ENCODE measurements at places on chromosomes 1 and 21.

- no peak for DNase-seq
Measured at GRCh38 chr21:26499495-26499894, 73.6 kb downstream of the CYYR1 start.

DNA sequence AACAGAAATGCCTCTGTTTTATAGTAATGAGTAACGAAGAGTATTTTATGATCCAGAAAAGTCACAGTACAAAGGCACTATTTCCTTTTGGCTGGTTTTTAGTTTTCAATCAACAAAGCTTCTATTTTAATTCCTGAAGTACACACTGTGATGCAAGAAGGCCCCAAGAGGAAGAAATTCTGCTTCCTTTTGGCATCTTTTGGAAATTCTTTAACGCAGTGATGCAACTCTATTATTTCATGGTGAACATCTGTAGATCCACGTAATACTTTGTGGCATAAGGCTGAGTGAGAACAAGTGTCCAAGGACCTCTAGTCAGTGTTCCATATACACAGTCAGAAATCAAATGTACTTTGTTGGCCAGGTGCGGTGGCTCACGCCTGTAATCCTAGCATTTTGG lies 137.5 kb downstream of the TGFB2 start:
- no peak for DNase-seq

DNA sequence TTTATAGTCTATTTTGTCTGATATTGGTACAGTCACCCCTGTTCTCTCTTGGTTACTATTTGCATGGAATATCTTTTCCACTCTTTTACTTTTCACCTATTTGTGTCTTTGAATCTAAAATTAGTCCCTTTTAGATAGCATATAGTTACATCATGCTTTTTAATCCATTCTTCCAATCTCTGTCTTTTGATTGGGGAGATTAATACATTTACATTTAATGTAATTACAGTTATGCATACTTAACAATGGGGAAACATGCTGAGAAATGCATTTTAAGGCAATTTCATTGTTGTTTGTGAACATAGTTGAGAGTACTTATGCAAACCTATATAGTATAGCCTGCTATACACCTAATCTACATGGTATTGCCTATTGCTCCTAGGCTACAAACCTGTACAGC lies 48.4 kb upstream of the ATP6V1G3 start:
- DNase-seq: no peak

DNA sequence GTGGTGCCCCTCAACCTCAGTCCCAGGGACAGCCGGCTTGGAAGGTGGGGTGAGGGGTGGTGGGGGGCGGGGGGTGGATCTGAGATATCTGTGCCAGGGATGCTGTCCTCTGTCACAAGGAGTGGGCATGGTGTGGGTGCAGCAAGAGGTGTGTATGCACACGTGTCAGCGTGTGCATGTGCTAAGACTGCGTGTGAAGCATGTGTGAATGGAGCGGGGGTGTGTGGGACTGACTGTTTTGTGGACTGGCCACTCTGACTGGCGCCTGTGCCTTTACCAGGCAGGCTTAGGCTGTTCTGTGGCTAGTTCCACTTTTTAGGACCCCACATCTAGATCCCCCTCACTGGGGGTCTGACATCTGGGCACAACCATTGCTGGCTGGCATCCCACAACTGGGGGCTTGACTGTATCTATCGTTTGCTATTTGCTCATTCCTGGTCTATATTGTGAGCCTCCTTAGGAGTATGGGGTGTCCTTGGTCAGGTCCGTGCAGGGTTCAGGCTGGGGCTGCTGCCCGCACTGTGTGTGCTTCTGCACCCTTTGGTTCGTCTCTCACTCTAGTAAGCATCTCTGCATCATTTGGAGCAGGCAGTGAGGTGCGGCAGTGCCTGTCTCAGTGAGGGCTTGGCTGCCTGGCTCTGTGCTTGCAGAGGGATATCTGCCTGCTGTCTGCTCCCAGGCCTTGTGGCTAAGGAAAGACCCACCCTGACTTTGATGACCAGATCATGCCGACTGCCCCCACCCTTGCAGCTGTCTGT lies 1.9 kb downstream of the AMPD2 start:
- no peak for DNase-seq

- no peak for DNase-seq
Measured at GRCh38 chr1:21305900-21306189, 15.6 kb upstream of the ECE1 start.

DNA sequence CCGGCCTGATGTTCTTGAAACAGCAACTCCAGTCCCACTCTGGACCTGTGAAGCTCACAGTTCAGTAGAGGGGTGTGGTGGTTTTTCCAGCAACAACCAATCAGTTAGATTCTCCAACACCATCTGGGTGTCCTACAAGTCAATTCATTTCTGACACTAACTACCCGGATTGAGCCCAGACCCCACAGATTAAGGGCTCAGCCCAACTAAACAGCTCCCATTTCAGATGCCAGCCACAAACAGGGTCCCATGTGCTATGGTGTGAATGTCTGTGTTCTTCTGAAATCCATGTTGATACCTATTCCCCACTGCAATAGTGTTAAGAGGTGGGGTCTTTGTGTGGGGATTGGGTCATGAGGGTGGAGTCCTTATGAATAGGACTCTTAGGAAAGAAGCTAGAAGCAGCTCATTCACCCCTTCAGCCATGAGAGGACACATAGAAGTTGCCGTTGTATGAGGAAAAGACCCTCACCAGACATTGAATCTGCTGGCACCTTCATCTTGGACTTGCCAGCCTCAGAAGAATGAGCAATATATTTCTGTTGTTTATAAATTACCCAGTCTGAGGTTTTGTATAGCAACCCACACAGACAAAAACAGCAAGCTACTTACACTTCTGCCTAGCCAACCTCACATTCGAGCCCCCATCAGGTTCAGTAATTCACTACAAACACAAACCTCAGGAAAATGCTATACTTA lies 53.6 kb downstream of the IRF2BP2 start:
- DNase-seq: no peak

DNA sequence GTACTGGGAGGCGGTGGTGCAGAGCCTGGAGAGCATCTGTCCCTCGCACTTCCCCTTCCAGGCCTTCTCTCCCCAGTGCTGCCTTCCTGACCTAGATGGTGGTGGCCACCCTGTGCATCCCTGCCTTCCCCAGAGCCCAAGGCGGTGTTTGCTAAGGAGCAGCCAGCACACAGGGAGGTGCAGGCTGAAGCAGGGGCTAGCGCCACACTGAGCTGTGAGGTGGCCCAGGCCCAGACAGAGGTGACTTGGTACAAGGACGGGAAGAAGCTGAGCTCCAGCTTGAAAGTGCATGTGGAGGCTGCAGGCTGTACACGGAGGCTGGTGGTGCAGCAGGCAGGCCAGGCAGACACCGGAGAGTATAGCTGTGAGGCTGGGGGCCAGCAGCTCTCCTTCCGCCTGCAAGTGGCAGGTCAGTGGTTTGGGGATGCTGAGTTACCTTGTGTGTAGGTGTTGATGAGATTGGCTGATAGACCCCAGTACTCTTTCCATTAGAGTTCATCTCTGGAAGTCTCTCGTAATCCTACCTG lies 51.6 kb downstream of the OBSCN start:
- no peak for DNase-seq

DNA sequence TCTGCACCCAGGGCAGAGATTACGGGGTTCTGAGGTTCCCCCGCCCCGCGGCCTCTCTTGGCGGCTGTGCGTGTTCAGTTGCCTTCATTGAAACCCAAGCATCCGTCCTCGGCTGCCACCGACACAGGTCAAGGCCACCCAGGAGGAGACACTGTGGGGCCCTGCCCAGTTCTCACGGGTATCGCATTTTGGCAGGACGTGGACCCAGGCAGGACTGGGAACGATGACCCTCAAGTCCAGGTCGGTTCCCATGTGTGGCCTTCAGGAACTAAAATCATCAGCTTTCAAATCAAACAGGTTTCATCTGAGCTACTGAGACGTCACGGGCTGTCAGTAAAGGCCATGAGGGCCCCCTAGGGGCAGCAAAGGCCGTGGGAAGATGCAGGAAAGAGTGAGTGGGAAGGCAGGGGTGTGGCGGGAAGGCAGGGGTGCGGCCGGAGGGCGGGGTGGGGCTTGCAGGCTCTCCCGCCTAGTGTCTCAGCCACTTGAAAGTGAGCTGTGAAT lies 7.0 kb upstream of the C1orf174 start:
- no peak for DNase-seq

DNA sequence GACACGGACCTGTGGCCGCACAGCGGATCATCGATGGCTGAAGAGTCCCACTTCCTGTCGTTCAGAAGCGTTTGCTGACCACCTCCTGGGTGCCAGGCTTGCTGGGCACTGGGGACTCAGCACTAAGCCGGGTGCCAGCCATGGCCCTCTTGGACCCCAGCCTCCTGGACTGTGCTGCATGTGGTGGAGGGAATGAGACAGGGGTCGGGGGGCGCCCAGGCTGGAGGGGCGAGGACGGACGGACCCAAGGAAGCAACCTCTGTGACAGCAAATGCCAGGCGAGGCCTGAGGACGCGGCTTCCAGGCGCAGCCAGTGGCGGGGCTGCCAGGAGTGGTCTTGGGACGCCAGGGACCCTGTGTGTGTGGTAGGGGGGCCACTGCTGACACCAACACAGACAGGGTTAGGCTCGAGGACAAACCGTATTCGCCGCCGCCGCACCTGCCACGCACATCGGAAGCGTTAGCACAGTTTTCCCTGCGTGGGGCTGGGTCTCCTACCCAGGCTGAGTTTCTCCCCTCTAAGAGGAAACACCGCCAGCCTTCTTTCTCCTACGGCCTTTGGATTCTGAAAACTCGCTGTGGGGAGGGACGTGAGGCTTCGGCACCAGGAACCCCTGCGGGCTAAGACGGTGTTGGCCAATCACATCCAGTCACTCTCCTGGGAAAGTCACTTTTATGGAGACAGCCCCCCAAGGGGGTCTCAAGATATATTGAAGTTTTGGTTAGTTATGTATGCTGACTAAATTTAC lies 3.1 kb upstream of the MXRA8 start:
- DNase-seq: no peak

DNA sequence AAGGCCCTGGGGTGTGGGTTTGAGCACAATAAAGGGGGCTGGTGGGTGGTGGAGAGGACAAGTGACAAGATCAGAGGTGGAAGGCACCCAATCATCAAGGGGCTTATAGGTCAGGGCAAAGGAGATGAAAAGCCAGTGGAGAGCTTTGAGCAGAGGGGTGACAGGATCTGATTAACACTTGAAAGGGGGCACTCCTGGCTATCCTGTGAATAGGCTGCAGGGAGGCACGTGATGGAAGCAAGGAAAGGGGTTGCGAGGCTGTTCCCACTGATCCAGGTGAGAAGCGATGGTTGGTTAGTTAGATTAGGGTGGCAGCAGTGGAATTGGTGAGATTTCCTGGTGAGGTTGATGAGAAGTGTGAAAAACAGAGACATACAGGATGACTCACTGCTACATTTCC lies 80.6 kb downstream of the WLS start:
- no peak for DNase-seq

- no peak for DNase-seq
Measured at GRCh38 chr1:150552911-150553289, 3.7 kb downstream of the ADAMTSL4 start.

DNA sequence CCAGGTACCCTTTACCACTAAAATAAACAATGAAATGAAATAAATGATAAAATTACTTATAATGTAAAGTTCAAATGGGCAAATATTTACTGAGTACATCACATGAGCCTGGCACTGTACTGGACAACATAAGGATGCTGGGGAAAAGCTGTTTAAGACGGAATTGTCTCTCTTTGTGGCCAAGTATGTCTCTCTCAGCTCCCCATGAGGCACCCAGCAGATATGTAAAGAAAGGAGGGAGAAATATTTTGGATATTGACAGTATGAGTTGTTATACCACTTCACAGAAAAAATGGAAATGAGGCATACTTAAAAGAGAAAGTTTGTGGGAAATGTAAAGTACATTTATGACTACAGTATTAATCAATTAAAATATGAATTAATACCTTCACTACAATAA lies 1.0 kb upstream of the TNFSF4 start:
- no peak for DNase-seq

DNA sequence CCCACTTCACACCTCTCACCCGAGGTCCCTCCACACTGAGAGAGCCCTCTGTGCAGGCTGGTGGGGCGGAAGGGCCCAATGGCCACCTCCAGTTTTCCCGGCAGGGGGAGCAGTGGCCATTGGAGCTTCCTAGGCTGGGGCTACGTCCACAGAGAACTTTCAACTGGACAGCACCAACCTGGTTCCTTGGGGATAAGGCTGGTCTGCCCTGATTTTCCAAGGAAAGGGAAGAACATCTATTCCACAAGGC lies 20.3 kb upstream of the LAPTM5 start:
- no peak for DNase-seq

DNA sequence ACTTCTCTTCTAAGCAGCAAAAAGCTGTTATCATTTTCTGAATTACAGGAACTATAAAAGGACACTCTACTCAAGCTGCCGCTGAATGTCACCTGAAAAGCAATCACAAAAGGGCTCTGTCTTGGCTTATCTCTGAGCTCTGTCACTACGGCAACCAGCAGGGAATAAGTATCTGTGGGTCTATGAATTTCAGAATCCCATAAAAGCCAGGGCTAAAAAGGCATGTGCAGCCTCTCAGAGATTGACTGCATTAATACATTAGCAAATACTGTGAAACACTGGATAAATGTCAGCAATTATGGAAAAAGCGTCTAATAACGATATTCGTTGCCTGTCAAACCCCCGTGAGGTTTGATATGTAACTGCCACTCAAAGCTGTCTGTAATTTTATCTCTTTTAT lies 210.2 kb upstream of the DMRTA2 start:
- DNase-seq: no peak

- DNase-seq: no peak
Measured at GRCh38 chr1:7842517-7842916, 10.3 kb downstream of the UTS2 start.

DNA sequence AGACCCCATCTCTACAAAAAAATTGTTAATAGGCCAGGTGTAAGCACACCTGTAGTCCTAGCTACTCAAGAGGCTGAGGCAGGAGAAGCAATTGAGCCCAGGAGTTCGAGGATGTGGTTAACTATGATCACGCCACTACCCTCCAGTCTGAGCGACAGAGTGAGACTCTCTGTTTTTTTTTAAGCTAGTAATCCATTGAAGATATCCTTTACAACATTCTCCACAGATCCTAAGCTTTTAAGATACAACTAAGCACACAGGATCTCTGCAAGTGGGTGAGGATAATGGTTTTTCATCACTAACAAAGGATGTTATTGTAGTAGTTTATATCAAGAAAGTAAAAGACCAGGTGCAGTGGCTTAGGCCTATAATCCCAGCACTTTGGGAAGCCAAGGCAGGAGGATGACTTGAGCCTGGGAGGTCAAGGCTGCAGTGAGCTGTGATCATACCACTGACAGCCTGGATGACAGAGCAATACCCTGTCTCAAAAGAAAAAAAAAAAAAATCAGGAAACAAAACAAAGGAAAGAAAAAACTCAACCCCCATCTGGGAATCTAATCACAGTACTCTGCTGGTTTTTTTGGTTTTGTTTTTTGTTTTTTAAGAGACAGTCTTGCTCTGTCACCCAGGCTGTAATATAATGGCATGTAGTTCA lies 166.1 kb downstream of the RERE start:
- DNase-seq: no peak

GRCh38 chr1:1922956-1923833 lies 4.1 kb upstream of the TMEM52 start:
- DNase-seq: no peak

GRCh38 chr1:219639876-219640577 lies 27.1 kb upstream of the ZC3H11B start:
- no peak for DNase-seq

- no peak for DNase-seq
Measured at GRCh38 chr1:109769330-109770078, 5.8 kb upstream of the EPS8L3 start.

GRCh38 chr1:10812387-10812915 lies 16.0 kb upstream of the CASZ1 start:
- DNase-seq: no peak

GRCh38 chr1:60832367-60832766 lies 250.0 kb upstream of the NFIA start:
- no peak for DNase-seq

- no peak for DNase-seq
Measured at GRCh38 chr1:45516465-45516864, 5.2 kb downstream of the PRDX1 start.

All from anterior cingulate cortex (tissue), 58 donors.